LoVo (cell line): ENCODE measurements at places on chromosomes 1 and 21.

- no peak for DNase-seq
These were observed 23.8 kb downstream of the CRYAA start for GRCh38 chr21:43192501-43193081.

DNA sequence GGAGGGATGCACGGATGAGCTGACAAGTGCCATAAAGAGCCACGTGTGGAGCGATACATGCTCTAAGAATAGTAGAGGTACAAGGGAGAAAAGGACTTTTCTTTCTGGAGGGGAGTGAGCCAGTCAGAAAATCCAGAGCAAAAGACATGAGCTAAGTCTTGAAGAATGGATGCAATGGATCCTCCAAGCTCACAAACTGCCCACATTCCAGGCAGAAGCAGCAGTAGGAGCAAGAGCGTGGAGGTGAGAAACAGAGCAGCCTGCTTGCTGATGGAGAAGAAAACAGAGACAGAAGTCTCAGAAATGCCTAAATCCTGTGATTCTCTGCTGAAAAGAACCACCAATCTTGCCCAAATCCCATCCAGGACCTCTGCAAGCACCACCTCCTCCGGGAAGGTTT lies 78.2 kb upstream of the RALGPS2 start:
- DNase-seq, result no peak

GRCh38 chr1:162368451-162368850 lies 8.2 kb downstream of the SPATA46 start:
- DNase-seq, result peak; percentile 40

DNA sequence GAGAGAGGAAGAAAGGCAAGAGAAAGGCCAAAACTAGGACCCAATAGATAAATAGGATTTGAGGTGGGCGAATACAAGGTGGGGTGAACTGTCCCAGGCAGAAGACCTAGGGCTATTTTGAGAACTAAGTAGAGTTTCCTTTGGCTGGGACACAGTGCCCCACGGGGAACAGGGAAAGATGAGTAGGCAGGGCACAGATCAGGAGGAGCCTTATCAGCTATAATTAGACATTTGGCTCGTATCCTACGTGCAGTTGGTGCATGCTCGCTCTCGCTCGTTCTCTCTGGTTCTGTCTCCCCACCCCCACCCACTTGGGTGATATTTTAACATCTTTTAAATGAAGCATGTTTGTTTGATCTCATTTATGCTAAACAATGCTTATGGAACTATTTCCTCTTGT lies 235.0 kb upstream of the JUN start:
- no peak for DNase-seq

- DNase-seq, result no peak
These were observed 13.7 kb downstream of the NMNAT2 start for GRCh38 chr1:183404476-183404875.

GRCh38 chr1:189524501-189524900 lies 953.2 kb downstream of the BRINP3 start:
- no peak for DNase-seq

GRCh38 chr1:165444897-165445370 lies at the start of gene RXRG:
RXRG (minus strand) TSS chr1:165445126; CDS start chr1:165444893, 233 bp downstream.
- no peak for DNase-seq

- DNase-seq, result peak; percentile 34
These were observed 17.4 kb downstream of the CNST start for GRCh38 chr1:246583448-246584185.

- no peak for DNase-seq
These were observed 322.9 kb downstream of the BARHL2 start for GRCh38 chr1:90394247-90394646.

- DNase-seq, result no peak
These were observed 14.0 kb upstream of the PTAFR start for GRCh38 chr1:28190337-28190979.

- DNase-seq, result no peak
These were observed 98.3 kb upstream of the ARHGEF16 start for GRCh38 chr1:3355894-3356826.

GRCh38 chr1:17798799-17799382 lies 43.8 kb downstream of the ACTL8 start:
- DNase-seq, result no peak

GRCh38 chr1:213984387-213985208 lies 3.2 kb upstream of the PROX1 start:
- no peak for DNase-seq

GRCh38 chr1:68624233-68624632 lies 127.4 kb upstream of the DEPDC1 start:
- DNase-seq, result no peak

GRCh38 chr1:171251042-171251951 lies 3.0 kb downstream of the FMO1 start:
- DNase-seq, result peak; percentile 42

DNA sequence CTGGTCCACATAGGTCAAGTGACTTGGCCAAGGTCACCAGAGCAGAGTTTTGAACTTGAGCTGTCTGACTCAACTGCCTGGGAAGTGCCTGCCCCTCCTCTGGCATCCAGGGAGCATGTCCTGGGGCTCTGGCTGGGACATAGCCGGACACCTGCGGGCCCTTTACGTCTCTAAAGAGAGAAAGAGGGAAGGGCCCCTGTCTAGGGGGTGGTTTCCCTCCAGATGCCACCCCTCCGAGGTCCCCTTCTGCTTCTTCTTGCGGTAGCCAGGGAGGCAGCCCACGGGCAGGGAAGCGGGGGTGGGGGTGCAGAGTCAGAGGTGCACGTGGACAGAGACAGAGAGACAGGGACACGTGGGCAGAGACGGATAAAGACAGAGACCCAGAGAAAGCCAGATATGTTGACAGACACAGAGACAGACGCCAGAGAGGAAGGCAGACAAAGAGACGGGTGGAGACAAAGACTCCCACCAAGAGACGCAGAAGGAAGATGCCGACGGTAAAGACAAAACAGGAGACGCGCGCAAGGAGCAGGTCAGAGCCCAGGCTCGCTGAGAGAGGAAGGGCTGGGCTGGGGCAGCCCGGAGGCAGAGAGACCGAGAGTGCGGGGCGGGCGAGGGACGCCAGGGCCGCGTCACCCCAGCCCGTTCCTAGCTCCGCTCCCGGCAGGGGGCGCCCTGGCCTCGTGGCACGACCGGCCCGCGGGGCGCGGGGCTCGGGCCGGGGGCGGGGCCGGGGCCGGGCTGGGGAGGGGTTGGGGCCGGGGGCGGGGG lies 458 bp upstream of the ALPL start:
- peak; percentile 8 for DNase-seq

GRCh38 chr1:240613356-240614142 lies 1.6 kb upstream of the GREM2 start:
- DNase-seq, result no peak

GRCh38 chr1:32249831-32250525 lies 1.1 kb upstream of the LCK start:
- DNase-seq, result no peak

- peak; percentile 5 for DNase-seq
These were observed 38.3 kb downstream of the RNF115 start for GRCh38 chr1:145785547-145785946.

GRCh38 chr1:166876540-166876838 lies 425 bp upstream of the TADA1 start:
- no peak for DNase-seq
